Sciatic nerve (tissue), 2 donors: ENCODE measurements at places on chromosomes 3 and 15. TPM values are rescaled to one million over a fixed set of nuclear protein-coding genes. Genes with fewer than 3 reads are reported as not detected.

The UROC1 gene
- not detected for total RNA-seq

DNA sequence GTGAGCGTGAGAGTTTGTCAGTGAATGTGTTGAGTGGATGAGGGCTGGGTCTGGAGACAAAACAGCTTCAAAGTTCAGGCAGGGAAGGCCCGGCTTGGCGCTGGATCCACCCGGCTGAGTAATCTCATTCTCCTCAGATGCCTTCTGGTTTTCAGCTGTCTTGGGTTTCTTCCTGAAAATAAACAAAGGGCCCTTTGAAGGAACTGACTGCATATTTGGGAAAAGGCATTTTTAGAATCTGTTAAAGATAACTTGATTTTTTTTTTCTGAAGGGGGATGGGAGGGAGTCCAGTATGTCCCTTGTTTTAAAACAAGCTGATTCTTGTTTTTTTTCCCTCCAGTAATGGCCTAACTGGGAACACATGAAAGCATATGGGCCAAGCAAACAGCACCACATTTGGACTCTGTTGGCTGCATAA is 86.4 kb downstream of the TIGIT start:
- peak; percentile 86 for DNase-seq

DNA sequence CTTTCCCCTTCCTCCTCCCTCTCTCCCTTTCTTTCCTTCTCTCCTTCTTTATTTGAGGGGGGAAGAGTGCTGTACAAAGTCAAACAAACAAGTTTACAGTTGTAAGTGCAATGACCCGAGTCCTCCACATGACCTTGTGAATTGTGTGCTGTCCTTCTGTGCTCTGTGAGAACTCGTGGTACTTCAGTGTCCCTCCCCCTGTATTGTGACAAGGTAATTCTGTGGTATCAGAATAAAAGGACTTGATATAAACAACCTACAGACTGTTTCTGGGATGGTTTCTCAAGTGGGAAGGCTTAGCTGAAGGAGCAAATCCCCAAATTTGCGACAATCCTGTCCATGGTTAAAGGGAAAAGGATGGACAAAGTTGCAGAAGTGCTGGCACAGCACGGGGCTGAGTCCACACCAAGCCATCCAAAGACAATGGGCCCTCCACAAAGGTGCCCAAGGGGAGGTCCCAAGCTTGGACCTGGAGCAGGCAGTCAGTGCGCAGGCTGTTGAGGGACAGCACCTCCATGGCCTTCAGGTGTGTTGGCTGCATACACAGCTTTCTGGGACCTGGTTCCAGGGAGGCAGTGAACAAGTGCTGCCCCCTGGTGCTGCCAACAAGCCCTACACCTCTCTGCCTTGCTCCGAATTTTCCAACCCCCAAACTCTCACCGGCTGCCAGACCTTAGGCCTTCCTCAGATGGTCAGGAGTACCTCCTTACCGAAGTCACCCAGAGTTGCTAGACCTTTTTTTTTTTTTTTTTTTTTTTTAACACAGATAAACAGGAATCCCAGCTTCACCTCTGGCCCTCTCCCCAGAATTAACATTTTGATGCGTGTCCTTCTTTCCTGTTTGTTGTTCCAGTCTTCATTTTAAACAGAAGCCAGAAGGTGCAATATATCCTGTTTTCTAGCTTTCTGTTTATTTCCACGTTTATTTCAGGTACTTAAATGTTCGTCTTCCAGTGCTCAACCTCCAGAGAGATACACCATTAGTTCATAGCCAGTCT is 2.6 kb upstream of the APEH start:
- DNase-seq = peak; percentile 68

DNA sequence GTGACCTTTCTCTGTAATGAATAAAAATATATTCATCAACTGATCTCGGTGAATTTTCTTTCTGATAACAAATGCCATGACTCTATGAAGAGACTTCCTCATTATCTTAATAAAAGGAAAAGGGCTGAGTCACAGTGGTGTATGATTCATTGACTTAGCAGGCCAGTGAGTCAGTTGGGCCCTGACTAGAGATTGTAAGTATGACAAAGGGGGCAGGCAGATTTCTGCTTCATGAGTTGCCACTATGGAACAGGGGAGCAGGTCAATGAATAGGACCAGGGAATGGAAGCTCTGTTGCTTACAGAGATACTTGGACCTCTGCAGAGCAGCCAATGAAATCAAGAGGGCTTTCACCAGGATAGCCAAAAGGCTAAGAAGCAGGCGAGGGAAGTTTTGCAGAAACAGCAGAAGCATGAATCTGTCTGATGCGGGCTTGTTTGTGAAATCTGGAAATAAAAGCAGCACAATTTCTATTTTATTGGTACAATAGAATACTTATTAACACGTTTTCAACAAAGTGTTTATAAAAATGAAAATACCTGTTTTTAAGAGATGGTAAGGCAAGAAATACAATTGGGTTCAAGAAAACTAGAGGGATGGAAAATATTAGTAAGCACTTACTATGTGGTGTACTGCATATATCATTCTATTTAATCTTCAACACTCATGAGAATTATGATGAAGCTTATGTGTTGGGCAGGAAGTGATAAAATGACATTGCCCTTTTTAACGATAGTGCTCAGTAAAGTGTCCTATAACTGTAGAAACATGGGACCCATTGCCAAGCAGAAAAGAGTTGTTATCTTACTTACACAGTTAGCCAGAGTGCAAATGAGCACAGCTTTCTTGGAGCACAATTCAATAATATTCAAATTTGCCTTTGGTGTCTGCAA is 169.8 kb upstream of the MYRIP start:
- DNase-seq = no peak

DNA sequence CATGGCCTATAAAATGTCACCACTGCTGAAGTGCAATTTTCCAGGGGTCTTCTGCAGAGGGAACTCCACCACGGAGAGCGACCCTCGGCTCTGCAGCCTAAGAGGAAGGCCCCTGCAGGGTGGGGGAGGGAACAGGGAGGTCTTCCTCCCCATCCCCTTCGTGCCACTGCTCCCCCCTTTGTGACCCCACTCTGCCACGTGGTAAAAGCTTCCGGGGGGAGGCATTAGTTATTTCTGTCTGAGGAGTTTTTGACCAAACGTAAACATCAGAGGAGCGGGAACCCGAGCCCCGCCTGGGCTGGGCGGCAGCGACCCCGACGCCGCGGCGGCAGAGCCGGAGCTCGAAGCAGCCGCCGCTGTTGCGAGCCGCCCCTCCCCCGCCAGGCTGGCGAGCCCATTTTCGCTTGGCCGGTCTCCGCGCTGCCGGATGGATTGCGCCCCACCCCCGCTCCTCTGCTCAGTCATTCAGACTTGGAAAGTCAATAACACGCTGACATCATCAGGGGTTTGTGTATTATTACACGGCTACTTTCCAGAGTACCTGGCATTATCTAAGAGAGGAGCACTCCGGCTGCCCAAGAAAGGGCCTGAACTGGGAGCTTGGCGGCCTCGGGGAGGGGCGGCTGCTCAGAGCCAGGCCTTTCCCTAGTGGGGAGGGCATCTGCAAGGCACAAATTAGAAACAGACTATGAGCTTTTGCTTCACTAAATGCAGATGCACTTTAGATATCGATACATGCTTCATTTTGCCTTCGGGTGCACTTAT is 162.5 kb upstream of the TBL1XR1 start:
- DNase-seq = peak; percentile 98
